Stimulated activated CD8-positive, alpha-beta memory T cell treated with anti-CD3 and anti-CD28 coated beads, Interleukin-2, amount 100 ng/mL, for 48 hours (primary cell): ENCODE measurements at places on chromosomes 16 and 17.

- DNase-seq: no peak
Measured at GRCh38 chr16:16022683-16023064, 73.3 kb downstream of the ABCC1 start.

DNA sequence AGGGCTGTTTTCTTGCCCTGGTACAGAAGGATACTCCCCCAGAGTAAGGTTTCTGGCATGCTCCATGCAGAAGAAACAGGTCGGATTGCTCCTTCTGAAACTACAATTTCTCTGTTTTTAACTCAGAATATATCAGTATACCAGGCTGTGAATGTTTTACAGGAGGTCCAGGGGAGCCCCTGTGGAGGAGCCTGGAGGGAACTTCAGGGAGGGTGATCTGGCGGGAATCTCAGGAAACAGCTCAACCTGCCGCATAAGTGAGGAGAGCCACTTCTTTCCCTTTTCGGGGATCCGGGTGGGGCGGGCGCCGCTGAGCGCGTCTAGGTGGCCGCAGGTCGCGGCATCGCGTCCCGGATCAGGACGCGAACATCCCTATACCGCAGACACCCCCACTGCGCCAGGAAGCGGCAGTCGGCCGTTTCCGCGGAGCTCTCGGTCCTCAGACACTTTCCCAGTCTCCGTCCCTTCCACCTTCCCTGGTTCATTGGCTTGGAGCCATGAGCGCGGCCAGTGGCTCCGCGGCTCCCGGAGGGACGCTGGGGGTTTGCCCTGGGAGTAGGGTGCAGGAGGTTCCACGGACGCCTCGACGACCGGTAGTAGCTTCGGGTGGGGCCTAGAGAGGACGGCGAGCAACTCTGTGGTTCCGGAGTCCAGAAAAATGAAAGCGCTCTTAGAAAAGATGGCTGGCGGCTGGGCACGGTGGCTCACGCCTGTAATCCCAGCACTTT is 3.1 kb upstream of the ZNF764 start:
- no peak for DNase-seq

- DNase-seq: no peak
Measured at GRCh38 chr17:70938336-70938735, 769.0 kb downstream of the KCNJ2 start.

GRCh38 chr17:50361561-50362480 is 11.2 kb downstream of the MRPL27 start:
- no peak for DNase-seq

- no peak for DNase-seq
Measured at GRCh38 chr17:80220736-80221215, 549 bp downstream of the SLC26A11 start.

GRCh38 chr17:81741049-81741593 is 29.0 kb downstream of the SLC25A10 start:
- DNase-seq: no peak

DNA sequence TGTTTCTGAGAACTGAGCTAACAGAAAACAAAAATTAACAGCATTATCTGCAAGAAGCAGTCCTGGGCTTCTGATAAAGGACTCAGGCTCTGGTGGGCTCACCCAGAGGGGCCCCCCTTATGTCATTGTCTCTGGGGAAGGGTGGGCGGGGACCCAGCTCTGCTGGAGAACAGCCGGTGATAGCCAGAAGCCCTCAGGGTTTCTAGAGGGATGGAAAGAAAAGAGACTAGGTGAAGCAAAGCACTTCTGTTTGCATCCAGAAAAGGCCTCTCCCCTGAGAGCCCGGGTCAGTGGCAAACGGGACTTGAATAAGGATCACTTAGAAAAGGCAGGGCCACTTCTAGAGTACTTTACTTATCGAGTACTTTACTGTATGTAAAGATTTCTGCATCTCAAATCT is 7.0 kb upstream of the CDC42EP4 start:
- no peak for DNase-seq

GRCh38 chr17:59331929-59332748 is 684 bp downstream of the YPEL2 start:
- peak; percentile 23 for DNase-seq

DNA sequence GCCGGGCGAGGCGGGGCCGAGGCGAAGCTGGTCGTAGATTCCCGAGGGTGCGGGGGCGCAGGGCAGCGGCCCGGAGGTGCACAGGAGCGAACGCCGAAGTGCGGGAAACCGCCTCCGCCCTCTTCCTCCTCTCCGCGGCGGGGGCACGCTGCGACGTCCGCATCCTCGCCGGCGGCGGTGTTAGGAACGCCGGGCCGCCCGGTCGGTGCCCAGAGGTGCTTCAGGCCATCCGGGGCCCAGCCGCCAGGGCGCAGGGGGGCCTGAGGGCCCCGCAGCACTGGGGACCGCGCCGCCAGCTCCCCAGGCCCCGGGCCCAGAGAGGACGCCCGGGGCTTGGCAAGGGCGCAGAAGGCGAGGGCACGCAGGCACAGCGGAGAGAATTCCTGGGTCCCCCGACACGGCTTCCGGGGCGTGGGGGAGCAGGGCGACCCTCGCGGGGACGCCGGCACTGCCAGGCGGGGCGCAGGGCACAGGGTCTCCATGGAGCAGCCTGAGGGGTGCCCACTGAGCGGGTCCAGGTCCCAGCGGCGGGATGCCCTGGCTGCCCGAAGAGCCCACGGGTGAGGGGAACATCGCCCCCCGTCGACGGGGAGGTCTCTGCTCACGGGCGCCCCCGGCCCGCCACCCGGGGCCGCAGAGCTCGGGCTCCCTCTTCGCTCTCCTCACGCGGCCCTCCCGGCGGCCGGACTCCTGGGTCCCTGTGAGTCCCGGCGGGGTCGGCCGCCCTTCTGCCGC is 576 bp downstream of the EPOP start:
- peak; percentile 34 for DNase-seq

DNA sequence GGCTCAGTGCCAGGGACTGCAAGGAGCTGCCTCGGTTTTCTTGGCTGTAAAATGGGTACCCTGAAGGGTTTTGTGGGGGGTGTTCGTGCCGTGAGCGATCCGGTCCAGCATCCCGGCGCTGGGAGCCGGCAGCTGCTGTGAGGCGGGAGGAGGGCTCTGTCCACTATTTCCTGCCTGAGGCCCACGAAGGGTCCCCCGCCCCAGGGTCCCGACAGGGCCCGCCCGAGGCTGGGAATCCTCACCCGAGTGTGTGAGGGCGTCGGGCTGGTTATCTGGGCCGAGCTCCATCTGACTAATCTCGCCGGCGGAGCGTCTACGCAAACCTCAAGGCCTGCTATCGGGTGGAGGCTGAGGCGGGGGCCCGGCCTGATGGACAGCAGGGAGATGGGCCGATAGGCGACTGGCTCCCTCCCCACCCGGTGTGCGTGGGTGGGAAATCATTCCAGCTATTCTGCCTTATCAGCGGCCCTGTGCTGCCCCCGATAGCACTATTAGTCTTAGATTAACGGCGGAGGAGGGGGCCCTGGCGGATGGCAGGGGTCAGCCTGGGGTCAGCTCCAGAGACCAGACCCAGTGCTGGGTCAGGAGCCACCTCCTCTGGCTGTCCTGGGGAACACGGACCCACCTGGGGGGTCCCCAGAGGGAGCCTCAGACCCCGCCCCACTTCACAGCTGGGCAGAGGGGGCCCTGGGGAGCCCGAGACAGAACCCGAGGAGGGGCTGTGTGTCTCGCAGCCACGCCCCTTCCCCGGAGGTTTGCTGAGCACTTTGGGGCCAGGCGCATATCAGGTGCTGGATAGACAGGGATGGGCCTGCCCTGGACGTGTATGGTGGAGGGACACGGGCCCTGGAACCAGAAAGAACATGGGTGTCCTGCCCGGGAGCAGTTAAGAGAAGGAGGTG is 44.7 kb downstream of the ZFPM1 start:
- no peak for DNase-seq

DNA sequence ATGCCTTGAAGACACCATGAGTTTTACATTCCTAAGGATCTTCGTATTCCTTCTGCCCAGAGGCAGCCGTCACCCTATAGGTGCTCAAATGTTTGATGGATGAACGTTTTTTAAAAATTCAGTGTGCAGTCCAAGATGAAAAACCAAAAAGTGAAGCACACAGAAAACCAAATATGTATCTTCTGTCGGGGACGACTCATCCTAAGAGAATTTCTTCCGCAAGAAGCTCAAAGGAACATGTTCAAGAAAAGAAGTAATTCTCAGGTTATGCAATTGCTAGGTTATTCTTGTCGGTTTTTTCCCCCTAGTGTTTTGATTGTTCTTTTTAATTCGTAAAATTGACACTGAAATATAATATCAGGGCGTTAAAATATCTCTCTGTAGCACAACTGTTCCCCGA is 1.4 kb downstream of the CENPV start:
- no peak for DNase-seq

- DNase-seq: no peak
Measured at GRCh38 chr17:66359351-66359750, 56.9 kb downstream of the PRKCA start.

GRCh38 chr17:31211352-31212012 is 85.6 kb downstream of the OMG start:
- no peak for DNase-seq

GRCh38 chr17:34420254-34420766 is 57.3 kb upstream of the CCL1 start:
- peak; percentile 51 for DNase-seq

GRCh38 chr16:31274831-31275816 is 15.3 kb downstream of the ITGAM start:
- no peak for DNase-seq

GRCh38 chr16:70253291-70254106 is 1.8 kb upstream of the EXOSC6 start:
- DNase-seq: peak; percentile 24

DNA sequence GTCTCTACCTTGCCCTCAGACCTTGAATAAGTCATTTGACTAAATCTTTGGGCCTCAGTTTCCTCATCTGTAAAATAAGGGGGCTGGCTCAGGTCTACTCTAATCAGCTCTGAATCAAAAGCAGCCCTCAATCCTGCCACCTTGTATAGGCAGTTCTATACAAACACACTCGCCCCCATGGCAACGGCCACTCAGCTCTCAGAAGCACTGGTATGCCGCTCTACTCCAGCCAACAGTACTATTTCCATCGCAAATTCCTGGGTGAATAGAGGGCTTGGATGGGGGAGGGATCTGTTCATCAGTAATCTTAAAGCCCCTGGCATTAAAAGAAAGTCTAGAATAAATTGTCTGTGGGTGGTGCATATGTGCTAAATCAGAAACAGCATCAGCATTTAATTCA is 21.2 kb upstream of the TAOK1 start:
- no peak for DNase-seq

- DNase-seq: no peak
Measured at GRCh38 chr17:27593232-27593856, 37.6 kb upstream of the LGALS9 start.

DNA sequence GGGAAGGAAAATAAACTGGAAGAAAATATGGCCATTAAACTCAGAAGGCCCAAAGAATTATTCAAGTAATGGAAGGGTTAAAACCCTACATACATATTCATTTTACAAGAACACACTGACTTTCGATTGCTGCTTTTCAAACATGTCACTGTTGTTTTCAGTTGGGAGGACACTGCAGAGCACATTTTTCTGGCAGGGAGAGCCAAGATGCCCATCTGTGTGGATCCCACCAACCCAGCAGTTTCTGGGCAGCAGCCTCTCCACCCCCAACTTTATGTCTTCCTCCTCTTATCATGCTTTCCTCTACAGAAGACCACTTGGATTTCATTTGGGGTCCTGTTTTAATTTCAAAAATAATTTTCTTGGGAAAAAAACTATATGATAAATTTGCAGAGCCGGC is 7.1 kb upstream of the CORO6 start:
- no peak for DNase-seq

DNA sequence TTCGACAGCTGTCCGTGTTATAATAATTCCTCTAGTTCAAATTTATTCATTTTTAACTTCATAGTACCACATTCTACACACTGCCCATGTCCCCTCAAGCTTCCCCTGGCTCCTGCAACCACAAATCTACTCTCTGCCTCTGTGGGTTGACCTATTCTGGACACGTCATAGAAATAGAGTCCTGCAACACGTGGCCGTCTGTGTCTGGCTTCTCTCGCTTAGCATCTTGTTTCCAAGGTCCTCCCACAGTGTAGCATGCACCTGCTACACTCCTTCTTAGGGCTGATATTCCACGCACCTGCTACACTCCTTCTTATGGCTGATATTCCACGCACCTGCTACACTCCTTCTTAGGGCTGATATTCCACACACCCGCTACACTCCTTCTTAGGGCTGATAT is 16.5 kb downstream of the SCGB1C2 start:
- DNase-seq: no peak

DNA sequence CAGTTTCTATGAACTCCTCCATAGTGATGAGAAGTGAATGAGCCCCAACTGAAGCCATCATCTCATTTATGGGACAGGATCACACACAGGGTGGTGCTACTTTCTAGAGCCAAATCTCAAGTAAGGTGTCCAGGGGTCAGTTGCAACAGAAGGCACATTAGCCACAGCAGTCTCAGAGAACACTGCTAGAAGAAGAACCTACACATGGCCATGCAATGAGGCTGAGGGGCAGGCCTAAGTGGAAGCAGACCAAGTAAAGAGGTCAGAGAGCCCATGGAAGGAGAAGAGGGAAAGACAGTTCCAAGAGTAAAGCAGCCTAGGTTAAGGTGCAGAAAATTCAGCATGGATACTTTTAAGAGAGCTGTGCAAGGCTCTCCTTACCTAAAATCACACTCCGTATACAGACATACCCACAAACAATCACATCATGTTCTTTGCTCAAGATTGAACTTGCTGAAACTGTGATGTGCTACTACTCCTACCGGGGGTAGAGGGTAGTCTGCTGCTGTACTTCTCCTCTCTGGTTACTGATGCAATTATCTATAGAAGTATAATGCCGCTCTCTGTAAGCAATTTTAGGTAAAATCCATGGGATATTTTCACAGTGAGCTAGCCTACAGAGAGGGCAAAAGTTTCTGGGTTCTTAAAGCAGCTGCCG is 1.7 kb downstream of the ABCA8 start:
- no peak for DNase-seq

- no peak for DNase-seq
Measured at GRCh38 chr17:949623-950303, 29.8 kb downstream of the NXN start.

GRCh38 chr16:21950782-21951521 is 2.2 kb upstream of the UQCRC2 start:
- DNase-seq: no peak

DNA sequence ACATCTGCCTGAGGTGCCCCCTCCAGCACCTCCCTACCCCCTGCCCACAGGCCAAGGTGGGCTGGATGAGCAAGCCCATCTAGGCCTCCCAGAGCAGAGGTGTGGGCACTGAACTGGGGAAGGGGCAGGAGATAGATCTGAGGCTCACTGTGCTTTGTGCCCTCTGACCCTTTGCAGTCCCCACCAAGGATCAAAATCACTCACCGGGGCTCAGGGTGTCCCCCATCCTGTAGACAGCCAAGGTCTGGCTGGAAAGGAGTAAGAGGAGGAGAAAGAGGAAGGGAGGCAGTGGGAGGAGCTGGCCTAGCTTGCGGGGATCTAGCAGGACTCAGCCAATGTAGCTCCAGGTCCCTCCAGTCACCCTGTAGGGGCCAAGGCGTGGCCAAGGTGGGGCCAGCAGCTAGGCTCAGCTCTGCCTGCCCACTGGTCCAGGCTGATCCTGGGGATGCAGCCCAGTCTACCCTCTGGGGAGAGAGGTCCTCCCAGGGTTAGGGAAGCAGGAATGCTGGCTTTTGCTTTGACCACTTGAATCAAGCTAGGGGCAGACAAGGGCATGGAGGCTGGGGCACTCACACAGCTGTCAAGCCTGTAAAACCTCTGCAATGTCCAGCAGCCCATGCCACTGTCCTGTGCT is 1.8 kb downstream of the SLC12A4 start:
- no peak for DNase-seq
